ENCODE measurements at places on chromosomes 5 and 9.

DNA sequence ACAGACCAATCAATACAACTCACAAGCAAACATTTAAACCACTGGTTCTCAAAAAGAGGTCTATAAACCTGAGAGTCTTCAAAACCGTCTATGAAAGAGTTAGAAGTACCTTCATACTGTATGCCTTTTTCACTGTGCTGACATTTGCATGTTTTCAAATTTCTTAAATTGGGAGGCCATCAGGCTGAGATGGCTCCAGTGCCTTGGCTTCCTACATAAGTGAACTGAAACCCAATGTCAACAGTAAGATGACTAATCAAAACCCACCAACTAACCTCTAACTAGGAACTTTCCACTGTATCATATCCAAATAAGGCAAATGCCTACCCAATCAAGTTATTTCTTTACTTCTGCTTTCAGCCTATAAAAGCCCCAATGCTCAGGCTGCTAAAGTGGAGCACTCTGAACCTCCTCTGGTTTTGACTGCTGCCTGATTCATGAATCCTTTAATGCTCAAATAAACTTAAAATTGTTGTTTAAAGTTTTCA is 35.1 kb downstream of the FAM13B start:
- no peak for DNase-seq

DNA sequence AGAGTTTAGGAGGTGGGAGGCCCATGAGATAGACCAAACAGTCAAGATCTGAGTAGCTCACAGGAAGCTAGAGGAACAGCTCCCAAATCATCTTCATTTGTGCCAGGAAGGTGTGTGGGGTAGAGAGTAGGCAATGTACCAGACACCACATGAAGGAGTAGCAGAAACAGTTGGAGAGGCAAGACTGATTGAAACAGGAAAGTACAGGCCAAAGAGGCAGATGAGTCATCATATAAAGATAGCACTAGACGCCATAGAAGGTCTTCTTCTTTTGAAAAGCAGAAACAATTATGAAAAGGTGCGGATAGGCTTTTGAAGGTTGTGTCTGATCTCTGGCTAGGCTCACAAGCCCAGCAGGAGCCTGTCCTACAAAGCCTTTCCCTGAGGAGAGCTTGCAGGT is 62.7 kb upstream of the PALM2AKAP2 start:
- no peak for DNase-seq

DNA sequence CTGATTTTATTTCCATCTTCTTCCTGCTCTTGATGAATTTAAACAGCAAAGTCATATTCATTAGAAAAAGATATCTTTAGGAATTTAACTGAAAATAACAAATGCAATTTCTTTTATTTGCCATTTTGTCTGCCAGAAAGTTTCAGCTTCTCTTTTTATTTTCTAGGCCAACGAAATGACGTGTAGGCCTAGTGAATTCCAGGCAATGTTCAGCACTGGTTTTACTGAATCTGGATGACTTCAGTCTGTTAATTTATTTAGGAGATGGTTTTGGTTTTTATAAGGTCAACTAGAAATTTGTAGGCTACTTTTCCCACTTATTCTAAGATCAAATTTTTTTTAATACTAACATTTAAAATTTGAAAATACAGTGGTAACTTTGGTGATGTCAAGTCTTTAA is 129.1 kb upstream of the VCAN start:
- no peak for DNase-seq

DNA sequence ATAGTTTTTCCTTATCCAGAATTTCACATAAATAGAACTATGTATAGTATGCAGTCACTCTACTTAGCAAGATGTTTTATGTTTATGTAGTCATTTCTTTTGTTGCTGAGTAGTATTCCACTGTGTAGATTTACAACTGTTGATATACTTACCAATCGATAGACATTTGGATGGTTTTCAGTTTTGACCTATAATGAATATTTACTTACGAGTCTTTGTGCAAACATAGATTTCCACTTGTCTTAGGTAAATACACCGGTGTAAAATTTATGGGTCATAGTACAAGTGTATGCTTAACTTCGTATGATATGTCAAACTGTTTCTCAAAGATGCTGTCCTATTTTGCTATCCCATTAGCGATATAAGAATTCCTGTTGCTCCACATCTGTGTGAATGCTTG is 19.7 kb upstream of the OR2K2 start:
- no peak for DNase-seq

DNA sequence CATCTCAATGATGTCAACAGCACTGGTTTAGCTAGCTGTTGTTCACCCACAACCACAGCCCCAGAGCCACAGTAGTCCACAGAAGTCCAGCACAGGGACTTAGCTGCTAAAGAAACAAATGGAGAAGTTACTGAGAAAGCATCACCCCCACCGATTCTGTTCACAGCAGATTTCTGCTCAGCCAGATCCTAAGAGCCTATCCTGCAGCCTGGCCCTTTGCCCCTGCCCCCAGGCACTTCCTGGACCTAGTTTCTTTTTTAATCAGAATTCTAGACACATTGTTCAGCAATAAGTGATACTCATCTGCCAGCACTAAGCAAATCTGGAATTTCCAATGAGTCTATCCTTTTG is 7.4 kb downstream of the B4GALT1 start:
- DNase-seq: no peak

- DNase-seq: no peak
These were observed 15.2 kb downstream of the FBXL7 start for GRCh38 chr5:15515229-15515628.

- DNase-seq: peak; percentile 91
These were observed 1.1 kb upstream of the TRIM41 start for GRCh38 chr5:181221792-181222629.

DNA sequence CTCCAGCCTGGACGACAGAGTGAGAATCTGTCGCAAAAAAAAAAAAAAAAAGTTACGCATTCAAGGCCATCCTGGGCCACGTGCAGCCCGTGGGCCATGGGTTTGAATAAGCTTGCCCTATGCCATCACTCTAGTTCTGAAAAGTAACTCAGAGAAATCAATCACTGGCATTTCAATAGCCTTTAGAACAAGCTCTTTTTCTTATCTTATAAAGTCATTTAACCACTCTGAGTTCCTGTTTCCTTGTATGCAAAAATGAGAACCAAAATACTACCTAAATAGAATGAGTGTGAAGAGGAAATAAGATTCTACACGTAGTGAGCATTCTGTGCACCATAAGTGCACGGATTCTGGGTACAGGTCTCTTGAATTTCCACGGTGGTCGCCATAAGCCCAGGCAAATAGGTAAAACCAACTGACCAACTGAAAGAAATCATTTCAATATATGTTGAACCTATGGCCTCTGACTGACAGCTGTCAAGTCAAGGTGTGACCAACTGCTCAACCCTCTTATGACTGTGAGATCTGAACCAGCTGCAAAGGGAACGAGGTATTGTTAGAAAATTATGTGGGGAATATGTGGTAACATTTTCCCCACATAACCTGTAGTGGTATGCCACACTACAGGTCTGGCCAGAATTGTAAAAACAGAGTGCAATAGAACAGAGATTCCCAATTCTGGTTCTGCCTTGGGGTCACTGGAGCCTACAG is 143.9 kb upstream of the LHFPL2 start:
- DNase-seq: no peak

GRCh38 chr5:160629003-160629402 is 207.3 kb downstream of the PTTG1 start:
- DNase-seq: no peak

- DNase-seq: no peak
These were observed 3.1 kb downstream of the PDE8B start for GRCh38 chr5:77213601-77214000.

DNA sequence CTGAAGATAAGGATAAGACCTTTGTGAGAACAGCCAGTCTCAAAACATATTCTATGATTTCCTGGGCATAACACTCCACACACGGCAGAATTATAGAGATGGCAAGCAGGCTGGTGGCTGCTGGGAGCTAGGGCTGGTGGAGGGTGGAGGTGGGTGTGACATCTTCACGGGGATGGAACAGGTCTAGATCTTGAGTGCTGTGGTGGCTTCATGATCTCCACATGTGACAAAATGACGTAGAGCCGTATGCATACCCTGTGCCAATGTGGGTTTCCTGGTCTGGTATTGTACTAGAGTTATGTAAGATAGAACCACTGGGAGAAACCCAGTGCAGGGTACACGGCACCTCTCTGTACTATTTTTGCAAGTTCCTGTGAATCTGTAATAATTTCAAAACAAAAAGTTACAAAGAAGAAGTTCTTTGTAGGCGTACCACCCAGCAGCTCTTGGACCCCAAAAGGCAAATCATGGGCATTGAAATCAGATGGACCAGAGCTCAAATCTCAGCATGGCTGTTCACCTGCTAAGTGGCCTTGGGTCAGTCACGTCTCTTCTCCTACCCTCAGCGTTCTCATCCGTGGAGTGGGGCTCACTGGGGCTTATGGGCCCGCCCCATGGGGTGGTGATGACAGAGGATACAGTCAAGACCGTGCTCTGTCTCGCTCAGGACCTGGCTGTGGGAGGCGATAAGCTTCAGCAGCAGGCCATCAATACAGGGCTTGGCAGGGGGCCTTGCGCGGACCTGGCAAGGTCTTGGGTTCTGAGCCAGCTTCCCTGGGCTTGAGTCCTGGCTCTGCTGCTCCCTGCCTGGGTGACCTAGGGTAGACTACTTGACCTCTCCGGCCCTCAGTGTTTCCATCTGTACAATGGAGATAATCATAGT is 74.7 kb upstream of the UNC5A start:
- no peak for DNase-seq

DNA sequence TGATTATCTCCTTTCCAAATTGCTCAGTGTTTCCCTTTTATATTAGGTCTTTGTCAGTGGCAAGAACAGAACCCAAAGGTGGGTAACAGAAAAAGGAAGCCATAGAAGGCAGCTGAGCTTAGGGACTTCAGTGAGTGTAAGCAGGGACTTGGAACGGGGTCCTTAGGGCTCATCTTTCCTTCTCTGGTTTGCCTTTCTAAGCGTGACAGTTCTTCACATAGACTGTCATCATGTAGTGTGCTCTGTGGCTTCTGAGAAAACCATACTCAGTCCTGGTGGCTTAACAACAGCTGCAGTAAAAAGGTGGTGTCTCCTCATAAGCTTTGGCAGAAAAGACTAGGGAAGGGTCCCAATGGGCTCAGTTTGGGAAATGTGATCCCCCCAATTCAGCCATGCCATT is 108.8 kb downstream of the SLC12A2 start:
- DNase-seq: no peak

- no peak for DNase-seq
These were observed 291.9 kb upstream of the IRX1 start for GRCh38 chr5:3303777-3304176.

DNA sequence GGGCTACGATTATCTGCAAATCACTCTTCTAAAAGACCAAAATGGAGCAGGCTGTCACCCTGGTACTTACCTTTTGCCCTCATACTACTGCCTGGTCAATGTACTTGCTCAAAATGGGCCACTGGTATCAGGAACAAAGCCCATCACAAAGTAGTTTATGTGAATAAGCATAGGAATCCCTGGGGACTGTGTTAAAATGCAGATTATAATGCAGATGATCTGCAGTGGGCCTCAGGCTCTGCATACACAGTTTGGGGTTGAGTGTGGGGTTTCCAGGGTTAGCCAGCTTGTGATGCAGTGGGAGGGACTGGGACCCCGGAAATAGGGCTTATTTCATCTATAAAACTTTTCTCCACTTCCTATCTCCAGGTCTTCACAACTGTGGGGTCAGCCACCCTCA is 173.1 kb downstream of the HSD17B3 start:
- DNase-seq: no peak

- DNase-seq: no peak
These were observed 142.7 kb downstream of the PRKACG start for GRCh38 chr9:68871236-68871635.

DNA sequence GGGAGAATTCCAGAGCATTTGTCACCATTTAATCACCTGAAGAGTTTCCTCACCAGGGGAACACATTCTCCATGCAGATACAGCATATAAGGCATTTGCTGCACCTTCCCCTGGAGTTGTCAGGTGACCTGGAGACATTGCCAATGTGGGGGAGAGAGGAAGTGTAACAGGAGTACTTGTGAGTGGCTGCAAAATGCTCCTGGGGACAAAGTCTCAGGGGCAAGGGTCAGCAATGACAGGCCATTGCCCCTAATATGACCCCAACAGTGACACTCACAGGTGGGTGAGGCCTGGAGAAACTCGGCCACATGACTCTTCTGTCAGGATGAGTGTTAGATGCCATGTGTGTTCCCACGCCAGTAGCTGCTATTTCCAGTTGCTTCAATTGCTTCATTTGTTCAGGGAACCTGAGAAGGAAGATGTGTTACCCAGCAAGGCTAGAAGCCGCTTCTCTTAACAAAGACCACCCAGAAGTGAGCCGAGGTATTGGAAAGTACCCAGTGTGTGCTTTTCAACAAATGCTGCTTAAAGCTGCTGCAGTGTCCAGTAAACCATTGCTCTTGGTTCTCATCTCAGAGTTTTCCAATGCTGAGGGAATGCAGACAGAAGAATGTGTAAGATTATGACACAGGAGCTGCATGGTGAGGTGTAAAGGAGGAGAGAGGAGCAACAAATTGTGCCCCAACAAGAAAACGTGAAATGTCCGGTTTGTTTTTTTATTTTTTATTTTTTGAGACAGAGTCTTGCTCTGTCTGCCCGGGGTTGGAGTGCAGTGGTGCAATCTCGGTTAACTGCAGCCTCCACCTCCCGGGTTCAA is 128.2 kb upstream of the SLC44A1 start:
- no peak for DNase-seq

DNA sequence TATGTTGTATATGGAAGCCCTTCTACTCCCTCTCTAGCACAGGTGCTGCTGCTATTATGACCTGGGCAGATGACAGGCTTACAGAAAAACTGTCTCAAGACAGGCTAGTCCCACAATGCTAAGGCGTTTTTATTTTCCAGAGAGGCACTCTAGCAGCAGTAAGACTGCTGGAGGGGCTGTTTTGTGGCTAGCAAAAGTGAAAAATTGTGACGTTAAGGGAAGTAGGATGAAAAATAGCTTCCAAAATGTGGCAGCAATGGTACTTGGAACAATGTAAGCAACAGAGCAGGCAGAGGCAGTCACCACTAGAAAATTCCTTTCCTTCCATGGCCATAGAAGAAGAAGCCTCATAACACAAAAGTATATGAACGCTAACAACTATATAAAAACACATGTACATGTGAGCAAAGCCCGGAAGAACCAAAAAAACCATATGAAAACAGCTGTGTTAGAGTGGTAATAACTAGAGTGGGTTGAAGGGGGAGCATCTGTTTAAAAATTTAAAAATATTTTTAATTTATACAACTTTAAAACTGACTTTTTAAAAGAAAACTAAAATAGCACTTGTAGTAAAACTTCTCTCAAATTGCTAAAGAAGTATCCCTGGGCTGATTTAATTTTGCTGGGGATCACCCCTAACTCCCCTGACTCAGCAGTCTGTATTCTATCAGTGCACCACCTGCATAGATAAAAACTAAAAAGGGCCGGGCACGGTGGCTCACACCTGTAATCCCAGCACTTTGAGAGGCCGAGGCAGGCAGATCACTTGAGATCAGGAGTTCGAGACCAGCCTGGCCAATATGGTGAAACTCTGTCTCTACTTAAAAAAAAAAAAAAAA is 30.6 kb downstream of the CLINT1 start:
- no peak for DNase-seq
